ENCODE measurements at places on chromosomes 1 and 21. TPM values are rescaled to one million over a fixed set of nuclear protein-coding genes. Genes with fewer than 3 reads are reported as not detected.
A peak's percentile ranks its signal among the peaks of the same experiment; 100 is the strongest.

GRCh38 chr1:72241397-72241796 lies 40.9 kb downstream of the NEGR1 start:
- H3K27ac ChIP-seq = no peak overlapping the region
- H3K4me1 ChIP-seq = no peaks in the 10 kb centered on the region
- no peak overlapping the region for H3K4me3 ChIP-seq
- H3K36me3 ChIP-seq = no peaks in the 10 kb centered on the region

DNA sequence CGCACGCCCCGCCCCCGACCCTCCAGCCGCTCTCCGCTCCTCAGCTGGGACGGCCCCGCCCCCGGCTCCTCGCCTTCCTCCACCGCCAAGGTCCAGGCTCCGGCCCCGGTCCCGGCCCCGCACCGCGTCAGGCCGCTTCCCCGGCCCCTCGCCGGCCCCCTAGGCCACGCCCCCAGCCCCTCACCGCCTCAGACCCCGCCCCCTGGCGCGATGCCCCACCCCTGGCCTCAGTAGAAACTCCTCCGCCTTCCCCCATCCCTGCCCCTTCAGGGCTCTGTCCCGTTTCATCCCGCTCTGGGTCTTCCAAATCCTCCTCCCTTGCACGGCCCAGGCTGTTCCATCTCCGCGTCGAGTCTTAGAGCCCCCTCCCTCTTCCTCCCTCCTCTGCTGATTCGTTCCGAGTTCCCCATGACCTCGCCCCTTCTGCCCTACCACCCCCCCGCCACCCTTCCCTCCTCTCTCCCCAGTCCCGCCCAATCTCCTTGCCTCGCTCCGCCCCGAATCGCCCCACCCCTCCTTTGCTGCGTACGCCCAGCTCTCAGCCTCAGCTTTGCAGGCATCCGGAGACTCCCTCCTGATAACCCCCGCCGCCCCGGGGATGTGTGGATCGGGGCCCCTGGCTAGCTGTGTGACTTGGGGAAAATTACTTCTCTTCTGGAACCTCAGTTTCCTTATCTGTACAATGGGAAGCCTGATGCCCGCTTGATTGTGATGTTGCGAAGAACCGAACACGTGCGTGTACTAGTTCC lies 448 bp upstream of the ASAP3 start:
- peak overlapping the region; percentile 93 for H3K27ac ChIP-seq
- no peaks in the 10 kb centered on the region for H3K36me3 ChIP-seq
- peak overlapping the region; percentile 81 for H3K4me3 ChIP-seq

DNA sequence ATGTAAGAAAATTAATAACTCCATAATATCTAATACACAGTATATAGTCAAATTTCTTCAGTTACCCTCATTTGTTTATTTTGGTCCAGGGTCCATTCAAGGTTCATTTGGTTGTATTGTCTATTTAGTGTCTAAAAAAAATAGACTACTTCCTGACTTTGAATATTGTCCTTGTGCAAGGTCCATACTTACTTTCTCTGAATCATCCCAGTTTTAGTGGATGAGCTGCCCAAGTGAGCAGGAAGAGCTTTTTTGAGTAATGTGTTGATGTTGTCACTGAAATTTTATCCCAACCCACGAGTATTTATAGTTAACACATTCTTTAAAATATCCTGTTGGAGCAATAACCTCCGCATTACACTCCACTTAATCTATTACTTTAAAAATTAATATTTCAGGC lies 45.6 kb upstream of the FASLG start:
- no peak overlapping the region for H3K4me3 ChIP-seq
- no peak for DNase-seq
- H3K4me1 ChIP-seq = peaks cover 19% of the 10 kb centered on the region
- no peaks in the 10 kb centered on the region for H3K27me3 ChIP-seq
- H3K27ac ChIP-seq = no peak overlapping the region

Gene MYBPHL
- not detected for total RNA-seq

GRCh38 chr21:32525282-32525681 lies 60.0 kb downstream of the TCP10L start:
- DNase-seq = no peak
- H3K4me3 ChIP-seq = no peak overlapping the region
- no peaks in the 10 kb centered on the region for H3K27me3 ChIP-seq
- no peaks in the 10 kb centered on the region for H3K36me3 ChIP-seq

DNA sequence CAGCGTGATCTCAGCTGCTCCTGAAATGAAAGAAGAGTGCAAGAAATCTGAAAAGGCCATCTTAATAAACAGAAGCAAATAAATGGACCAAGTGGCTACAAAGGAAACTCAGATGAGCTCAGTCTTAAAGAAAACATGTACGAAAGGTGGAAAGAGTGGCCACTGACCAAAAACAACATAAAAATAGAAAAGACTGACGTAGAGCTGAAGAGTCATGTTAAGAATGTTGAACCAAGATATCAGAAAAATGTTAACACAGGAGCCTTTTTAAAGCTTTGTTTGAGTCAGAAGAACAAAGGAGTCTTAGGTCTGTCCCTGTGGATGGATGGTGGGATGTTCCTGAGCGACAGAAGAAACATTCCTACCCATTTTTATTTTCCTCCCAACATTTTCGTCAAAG lies 30.8 kb upstream of the ZNF648 start:
- DNase-seq = no peak
- H3K36me3 ChIP-seq = no peaks in the 10 kb centered on the region
- no peak overlapping the region for H3K4me3 ChIP-seq
- H3K27ac ChIP-seq = no peak overlapping the region

DNA sequence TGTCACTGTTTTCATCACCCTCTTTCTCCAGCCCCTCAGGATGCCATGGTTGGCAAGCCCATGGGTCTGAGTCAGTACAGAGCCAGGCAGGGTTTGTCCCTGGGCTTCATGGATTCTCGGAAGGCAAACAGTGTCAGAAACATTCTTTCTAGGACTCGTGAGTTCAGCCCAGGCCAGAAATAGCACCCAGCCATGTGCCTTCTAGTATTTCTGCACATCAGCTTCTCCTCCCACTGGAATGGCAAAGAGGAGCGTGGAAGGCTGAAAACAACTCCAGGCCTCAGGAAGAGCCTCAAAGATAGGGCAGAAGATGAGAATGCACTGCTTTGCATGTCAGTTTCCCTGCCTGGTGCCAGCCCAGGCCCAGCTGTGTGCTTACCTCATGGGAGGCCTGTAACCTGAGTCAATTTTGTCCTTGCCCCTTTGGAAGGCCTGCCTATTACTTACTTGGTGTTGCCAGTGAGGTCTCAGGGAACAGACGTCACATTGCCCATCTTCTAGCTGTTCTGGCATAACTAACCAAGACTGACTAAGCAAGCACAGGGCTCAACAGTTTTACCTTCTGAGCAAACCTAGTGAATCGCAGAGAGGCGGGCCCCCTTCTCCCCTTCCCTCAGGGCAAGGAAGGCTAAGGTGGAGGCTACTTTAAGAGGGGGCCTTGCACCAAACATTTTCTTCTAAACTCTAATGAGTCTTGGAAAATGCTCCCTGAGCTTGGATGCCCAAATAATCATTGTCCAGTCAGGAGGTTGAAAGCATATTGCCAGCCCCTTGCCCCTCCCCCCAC lies 42.4 kb downstream of the GLUL start:
- no peak overlapping the region for H3K4me3 ChIP-seq
- H3K27me3 ChIP-seq = no peaks in the 10 kb centered on the region
- no peak overlapping the region for H3K27ac ChIP-seq
- H3K36me3 ChIP-seq = no peaks in the 10 kb centered on the region

Gene KRTAP19-3
- not detected for total RNA-seq

GRCh38 chr1:184075055-184076029 lies 23.8 kb downstream of the TSEN15 start:
- no peak overlapping the region for H3K4me3 ChIP-seq
- H3K36me3 ChIP-seq = no peaks in the 10 kb centered on the region
- H3K4me1 ChIP-seq = no peaks in the 10 kb centered on the region
- H3K27me3 ChIP-seq = no peaks in the 10 kb centered on the region
- no peak for DNase-seq
- H3K27ac ChIP-seq = no peak overlapping the region

Gene CR1L
- total RNA-seq = not detected

Gene ACP6
- 24.7 TPM for total RNA-seq

DNA sequence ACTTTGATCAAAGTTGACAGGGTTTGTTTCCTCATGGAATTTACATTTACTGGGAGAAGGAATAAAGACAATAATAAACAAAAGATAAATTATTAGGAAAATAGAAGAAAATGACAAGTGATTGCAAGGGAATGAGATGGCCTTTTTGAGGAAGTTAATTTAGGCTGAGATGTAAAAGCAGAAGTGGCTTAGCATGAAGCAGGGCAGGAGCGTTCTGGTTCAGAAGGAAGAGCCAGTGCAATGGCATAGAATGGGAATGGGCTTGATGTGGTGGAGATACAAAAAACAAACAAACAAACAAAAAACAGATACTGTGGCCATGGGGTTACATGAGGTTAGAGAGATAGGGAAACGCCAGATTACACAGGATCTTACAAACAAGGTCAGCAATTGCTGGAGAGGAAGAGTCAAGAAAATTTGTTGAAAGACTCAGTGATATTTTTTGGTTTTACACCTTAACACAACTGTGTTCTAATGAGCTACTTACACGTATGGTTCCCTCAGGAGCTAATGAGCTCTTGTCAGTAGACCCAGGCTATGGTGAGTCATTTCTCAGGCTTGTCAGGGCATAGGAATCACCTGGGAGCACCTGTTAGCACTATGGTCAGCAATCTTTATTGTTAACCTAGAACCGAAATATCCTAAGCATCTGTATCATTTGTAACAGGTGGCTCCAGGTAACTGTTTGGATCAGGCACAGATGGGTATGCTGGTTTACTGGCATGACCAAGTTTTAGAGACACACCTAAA lies 8.7 kb upstream of the CADM3 start:
- H3K4me3 ChIP-seq = no peak overlapping the region
- H3K4me1 ChIP-seq = peaks cover 17% of the 10 kb centered on the region
- peaks cover 1% of the 10 kb centered on the region for H3K36me3 ChIP-seq
- no peak for DNase-seq
- H3K27ac ChIP-seq = no peak overlapping the region
- no peaks in the 10 kb centered on the region for H3K27me3 ChIP-seq

- H3K27ac ChIP-seq = no peak overlapping the region
- DNase-seq = no peak
- H3K4me3 ChIP-seq = no peak overlapping the region
- H3K4me1 ChIP-seq = no peaks in the 10 kb centered on the region
Observed at GRCh38 chr1:207366022-207366421, 44.5 kb downstream of the CD55 start.

DNA sequence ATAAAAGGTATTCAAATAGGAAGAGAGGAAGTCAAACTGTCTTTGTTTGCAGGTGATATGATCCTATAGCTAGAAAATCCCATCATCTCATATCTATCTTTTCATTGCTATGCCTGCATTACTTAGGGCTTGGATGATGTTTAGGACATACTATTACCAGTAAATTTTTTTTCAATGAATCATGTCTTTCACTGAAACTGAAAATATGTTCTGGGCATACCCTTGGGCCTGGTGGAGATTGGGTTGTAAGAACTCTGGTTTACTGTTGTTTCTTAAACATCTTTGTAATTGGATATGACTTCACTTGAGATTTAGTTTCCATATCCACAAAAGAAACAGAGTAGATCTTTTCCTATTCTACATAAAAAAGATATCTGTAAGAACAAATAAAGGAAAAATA lies 502.2 kb upstream of the PRMT6 start:
- H3K27ac ChIP-seq = no peak overlapping the region
- H3K4me3 ChIP-seq = no peak overlapping the region
- H3K36me3 ChIP-seq = no peaks in the 10 kb centered on the region
- no peak for DNase-seq

DNA sequence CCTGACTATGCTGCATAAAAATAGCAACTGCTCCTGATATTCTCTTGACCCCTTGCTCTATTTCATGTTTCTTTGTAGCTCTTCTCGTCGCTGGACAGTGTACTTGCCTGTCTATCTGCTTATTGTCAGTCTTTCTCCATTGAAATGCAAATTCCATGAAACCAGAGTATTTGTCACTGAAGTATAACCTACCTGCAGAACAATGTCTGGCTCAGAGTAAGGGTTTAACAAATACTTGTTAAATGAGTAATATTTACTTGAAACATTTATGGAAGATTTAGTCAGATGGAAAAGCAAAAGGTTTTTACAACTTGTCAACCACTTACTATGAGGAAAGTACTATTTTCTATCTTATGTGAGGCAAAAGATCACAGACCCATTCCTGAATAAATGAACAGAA lies 19.9 kb upstream of the ERICH3 start:
- H3K36me3 ChIP-seq = no peaks in the 10 kb centered on the region
- DNase-seq = no peak
- H3K27ac ChIP-seq = no peak overlapping the region
- H3K4me3 ChIP-seq = no peak overlapping the region
- no peaks in the 10 kb centered on the region for H3K27me3 ChIP-seq

DNA sequence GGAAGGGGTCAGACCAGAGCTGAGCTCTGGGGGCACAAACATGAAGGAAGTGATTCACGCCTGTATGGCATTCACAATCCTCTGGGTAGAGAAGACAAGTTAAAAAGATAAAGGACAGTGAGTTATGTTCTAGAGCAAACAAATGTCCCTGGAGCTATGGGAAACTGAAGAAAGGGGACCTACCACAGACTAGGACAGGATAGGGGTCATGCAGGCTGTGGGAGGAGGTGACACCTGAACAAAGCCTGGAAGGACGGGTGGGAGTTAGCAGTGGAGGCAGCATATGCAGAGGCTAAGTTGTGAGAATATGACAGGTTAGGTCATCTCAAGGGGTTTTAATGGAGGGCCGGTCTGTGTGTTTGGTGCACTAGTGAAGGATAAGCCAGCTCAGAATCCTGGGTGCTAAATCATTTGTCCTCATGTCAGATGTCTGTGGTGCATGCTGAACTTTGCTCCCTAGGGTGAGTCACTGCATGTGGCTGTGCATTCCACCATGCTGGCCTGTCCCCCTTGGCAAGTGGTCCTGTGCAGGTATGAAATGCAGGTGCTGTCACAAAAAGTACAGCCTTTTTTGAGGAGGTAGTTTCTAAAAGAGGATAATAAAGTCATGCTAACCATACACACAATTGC lies 28.5 kb downstream of the TNN start:
- peak overlapping the region; percentile 22 for H3K27ac ChIP-seq
- H3K27me3 ChIP-seq = no peaks in the 10 kb centered on the region
- DNase-seq = no peak
- H3K36me3 ChIP-seq = no peaks in the 10 kb centered on the region
- no peak overlapping the region for H3K4me3 ChIP-seq

- no peak overlapping the region for H3K27ac ChIP-seq
- no peak for DNase-seq
- H3K27me3 ChIP-seq = no peaks in the 10 kb centered on the region
- peaks cover 11% of the 10 kb centered on the region for H3K36me3 ChIP-seq
- no peak overlapping the region for H3K4me3 ChIP-seq
Observed at GRCh38 chr1:196433000-196433399, 175.2 kb downstream of the KCNT2 start.
